ENCODE measurements at places on chromosomes 3 and 15.

DNA sequence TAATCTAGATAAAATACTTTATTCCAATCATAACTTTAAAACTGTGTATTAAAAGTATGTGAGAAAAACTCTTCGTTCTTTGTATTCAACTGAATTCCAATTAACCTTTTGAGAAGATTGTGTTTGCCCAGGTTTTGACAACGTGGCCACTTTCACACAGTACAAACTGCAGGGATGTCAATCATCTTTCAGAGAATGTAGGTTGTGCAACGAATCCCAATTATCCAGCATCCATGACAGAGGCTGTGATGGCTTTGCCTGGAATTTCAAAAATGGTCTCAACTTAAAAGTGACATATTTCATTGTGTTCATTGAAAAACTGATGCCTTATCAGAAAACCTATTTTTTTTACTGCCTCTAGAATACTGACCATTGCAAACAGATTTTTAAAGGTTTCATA, 615.1 kb upstream of the KCNMB2 start:
- DNase-seq = no peak

DNA sequence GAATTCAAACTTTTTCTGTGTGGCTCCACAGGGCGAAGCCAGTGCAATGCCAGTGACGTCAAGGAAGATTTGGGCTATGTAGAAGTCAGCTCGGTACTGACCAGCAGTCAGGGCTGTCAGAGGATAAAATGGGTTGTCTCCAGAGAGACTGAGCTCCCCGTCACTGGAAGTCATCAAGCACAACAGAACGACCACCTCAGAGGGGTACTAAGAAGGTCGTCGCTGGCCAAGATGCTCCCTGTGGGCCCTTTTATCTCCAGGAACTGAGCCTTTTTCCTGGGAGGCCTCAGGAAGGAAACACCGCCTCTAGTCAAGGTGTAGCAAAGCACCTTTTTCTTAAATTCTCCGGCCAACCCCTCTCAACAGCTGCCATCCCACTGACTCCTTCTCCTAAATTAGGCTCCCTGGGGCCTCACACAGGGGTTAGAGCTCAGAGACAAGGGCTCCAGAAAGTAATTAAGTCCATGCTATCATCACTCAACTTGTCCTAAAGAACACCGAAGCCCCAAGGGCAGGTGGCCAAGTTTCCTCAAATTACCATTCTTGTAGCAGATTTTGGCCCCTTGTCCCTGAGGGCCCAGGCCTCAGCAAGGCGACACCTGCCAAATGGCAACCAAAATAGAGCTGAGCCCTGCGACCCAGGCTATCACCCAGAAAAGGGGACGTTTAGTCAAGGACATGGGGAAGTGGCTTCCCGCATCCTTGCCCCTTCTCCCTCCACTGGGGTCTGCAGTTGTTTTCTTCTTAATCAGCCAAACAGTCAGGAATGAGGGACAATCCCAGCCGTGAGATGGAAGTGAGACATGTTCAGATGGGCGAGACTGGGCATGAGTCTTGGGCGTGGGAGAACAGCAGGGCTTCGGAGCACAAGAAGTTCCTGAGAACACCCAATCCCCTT, 48.0 kb downstream of the SSUH2 start:
- DNase-seq = no peak

GRCh38 chr3:4776399-4776979, 202.7 kb upstream of the BHLHE40 start:
- DNase-seq = no peak

DNA sequence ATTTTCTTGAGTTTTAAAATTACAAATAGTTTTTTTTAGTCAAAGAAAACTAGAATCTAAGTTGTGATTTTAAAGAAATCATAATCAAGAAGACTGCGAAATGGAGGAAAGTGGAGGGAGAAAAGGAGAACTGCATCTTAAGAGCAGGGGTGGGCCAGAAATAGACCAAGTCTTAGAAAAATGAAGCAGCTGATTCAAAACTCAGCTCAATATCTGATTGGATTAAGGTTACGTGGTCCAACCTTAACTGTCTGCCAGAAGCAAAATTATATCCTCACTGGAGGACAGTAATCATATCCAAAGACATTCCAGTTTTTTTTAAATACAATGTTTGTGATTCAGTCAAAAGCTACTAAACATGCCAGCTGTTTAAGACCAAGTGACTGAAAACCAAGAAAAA, 41.4 kb downstream of the CHSY1 start:
- DNase-seq = no peak
